RWPE1 (cell line): ENCODE measurements at places on chromosomes 2 and 18.

GRCh38 chr18:54069729-54070128, 154.7 kb downstream of the MBD2 start:
- no peak for DNase-seq

- no peak for DNase-seq
Measured at GRCh38 chr18:13303756-13304364, 85.3 kb downstream of the LDLRAD4 start.

- peak; percentile 88 for DNase-seq
Measured at GRCh38 chr2:218397820-218398436, 1.7 kb upstream of the CTDSP1 start.

GRCh38 chr2:108616318-108616717, 82.0 kb downstream of the LIMS1 start:
- no peak for DNase-seq

GRCh38 chr2:24360050-24360962, at the start of gene ITSN2:
Gene ITSN2, minus strand, starts transcription at chr2:24360536. Its CDS starts 32,454 bp downstream, at chr2:24328082.
- DNase-seq, result peak; percentile 62

DNA sequence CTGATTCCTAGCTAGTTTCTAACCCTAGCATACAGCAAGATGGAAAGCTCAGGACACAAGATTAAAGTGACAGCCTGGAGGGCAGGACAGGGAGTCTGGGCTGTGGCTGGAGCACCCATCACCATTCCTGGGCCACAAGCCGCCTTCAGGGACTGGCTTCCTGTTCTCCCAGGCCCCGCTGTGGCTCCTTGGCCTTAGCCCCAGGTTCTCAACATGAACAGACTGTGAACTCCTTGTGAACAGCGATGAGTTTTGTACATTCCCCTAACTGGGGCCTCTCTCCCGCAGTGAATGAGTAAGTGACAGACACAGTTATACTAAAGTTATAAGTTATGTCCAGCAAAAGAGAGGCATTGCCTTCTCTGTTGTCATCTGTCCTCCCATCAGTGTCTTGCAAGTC, 35.9 kb upstream of the SLC14A1 start:
- DNase-seq, result no peak

GRCh38 chr2:212426637-212427412, 111.8 kb downstream of the ERBB4 start:
- DNase-seq, result no peak

GRCh38 chr2:25981596-25982272, 563 bp downstream of the KIF3C start:
- DNase-seq, result no peak

- DNase-seq, result no peak
Measured at GRCh38 chr2:12167525-12168317, 421.3 kb downstream of the LPIN1 start.

GRCh38 chr2:201320701-201321100, 36.4 kb downstream of the FLACC1 start:
- no peak for DNase-seq

GRCh38 chr18:26506012-26506411, 42.3 kb downstream of the KCTD1 start:
- DNase-seq, result no peak

DNA sequence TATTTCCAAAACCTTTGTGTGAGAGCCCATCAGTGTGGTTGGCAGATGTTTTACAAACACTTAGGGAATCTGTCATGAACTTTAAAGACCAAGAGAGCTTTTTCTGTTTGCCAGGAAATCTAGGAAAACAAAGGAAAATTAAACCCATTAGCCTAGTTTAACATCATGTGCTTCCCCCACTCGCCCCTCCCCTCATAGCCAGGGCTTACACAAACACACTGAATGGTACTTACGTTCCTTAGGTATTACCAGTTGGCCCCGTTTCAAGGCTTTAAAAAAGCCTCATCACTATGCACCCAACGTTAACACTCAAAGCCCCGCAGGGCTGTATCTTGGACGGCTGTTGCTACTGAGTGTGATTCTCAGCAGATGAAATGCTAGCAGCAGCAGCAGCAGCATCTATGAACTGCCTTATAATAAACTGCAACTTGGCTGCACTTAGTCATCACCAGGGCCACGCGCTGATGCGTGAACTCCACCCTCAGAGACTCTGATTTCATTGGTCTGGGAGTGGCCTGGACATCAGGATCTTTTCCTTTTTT, 20.1 kb upstream of the TTC39C start:
- peak; percentile 75 for DNase-seq

GRCh38 chr2:145316496-145316895, 796.6 kb upstream of the ZEB2 start:
- no peak for DNase-seq

- no peak for DNase-seq
Measured at GRCh38 chr18:2960983-2961696, 51.8 kb downstream of the LPIN2 start.

- no peak for DNase-seq
Measured at GRCh38 chr2:128454980-128455720, 136.5 kb upstream of the HS6ST1 start.

DNA sequence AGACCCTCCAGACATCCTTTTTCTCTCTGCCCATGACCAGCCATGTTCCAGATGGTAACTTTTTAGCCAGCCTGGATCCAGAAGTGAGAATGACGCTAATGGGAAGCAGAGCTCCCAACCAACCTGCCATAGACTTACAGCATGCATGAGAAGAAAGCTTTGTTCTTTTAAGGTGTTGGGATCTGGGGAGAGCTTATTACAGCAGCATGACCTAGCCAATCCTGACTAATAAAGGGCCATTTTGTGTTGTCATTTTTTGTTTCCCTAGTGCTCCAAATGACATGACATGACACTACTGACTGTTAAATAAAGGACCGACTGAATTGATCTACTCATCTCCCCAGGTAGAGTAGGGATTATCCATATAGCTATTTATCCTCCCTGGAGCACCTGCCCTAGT, 5.2 kb upstream of the PRKCE start:
- DNase-seq, result no peak

GRCh38 chr2:151718247-151718646, 16.0 kb downstream of the NEB start:
- no peak for DNase-seq

DNA sequence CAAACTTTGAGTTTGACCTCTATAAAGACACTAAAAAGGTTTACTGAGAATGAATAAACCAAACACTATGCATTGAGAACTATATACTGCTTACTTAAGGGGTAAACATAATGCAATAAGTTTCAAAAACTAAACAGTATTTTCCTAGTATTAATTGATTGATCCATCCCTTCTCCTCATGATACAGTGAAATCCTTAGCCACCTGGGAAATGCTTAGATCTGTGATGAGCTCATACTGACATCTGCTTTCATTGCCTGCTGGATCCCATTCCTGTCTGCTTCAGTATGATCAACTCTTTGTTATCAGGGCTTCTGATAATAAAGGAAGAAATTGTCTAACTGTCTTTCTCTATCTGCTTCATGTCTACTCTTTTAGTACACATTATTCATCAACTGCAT, 74.9 kb upstream of the UBE2E3 start:
- DNase-seq, result no peak

DNA sequence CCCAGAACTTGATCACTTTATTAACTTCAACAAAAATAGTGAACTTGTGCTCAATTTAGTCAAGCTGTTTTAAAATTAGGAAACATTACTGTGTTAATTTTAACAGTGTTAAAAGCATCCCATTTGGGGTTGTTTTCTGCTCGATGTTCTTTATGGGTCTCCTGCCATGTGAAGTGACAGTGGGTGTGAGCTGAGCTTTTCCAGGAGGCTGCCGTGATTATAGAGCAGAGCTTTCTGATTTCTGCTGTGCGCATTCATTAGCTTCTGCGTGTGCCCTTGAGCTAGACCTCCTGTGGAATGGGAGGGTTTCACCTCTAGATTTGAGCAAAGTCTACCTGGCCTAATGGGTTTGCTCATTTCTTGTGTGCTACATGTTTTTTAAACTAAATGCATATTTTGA, 121.5 kb downstream of the WDSUB1 start:
- no peak for DNase-seq

DNA sequence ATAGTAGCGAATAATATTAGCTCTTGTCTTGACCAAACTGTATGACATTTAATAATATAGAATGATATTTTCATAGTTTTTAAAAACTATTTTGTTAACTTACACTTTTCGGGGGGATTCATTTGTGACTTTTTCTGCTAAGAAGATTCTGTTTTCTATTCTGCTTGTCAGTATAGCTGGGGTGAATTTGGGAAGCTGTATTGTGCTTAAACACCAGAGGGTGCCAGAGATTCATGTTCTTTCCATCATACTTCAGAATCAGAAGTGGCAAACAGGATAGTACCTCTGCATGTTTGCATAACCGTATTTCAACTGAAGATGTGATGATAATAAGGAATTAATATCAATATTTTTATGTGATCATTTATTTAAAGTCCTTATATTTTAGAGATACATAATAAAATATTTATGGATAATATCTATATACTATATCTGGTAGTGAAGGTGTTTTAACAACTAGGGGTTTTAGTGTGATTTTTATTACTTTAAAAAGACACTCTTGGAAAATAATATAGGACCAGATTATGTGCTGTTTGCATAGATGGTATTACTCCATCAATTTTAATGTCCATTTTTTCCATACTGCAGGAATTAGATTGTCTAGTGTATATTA, 81.0 kb downstream of the TAF4B start:
- DNase-seq, result peak; percentile 33

- DNase-seq, result no peak
Measured at GRCh38 chr18:46037512-46038305, 34.4 kb downstream of the PSTPIP2 start.

GRCh38 chr2:207230261-207231105, 64.7 kb upstream of the KLF7 start:
- peak; percentile 23 for DNase-seq

GRCh38 chr2:6352906-6353515, 512.7 kb downstream of the CMPK2 start:
- DNase-seq, result peak; percentile 13

DNA sequence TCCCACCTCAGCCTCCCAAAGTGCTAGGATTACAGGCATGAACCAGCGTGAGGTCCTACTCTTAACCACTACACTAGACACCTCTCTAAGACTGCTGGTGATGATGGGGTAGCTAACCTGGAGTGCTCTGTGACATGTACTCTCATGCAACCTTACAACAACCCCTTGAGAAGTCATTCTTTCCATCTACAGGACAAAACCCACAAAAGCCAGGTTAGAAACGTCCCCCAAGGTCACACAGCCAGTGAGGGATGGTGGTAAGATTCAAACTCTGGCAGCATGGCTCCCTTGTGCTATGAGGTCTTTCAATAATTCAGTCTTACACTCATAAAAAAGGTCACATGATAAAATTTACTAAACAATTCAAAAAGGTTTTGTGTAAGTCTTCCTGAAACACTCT, 94.8 kb upstream of the SERTAD2 start:
- DNase-seq, result no peak

- no peak for DNase-seq
Measured at GRCh38 chr18:26448714-26449159, 99.6 kb downstream of the KCTD1 start.

DNA sequence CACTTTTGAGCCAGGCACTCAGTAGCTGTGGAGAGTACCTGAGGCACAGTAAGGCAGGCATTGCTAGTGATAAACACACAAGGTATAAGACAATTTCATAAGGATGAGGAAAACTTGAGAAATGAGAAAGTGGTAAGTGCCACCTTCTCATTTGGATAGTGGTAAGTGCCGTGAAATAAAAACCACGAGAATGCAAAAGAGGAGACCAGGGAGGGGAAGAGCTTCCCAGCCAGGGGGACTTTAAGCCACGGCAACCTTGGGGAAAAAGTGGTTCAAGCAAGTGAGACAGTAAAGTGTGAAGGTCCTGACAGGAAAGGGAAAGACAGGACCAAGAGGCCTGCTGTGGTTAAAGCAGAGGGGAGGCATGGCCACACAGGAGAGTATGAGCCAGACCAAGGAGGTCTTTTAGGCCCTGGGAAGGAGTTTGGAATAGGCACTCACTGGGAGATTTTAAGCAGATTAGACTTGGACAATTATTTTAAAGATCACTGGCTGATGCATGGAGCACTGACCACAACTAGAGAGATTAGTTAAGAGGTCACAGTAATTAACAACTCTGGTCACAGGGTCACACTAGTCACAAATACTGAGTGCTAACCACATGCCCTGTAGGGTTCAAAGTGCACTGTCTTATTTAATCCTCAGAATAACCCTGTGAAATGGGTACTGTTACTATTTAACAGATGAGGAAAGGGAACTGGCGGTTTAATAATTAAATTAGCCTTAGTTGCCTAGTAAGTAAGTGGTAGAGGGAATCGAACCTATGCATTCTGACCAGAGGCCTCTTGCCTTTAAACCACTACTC, 50.1 kb downstream of the THOC1 start:
- no peak for DNase-seq

GRCh38 chr2:62209427-62209991, 13.6 kb downstream of the B3GNT2 start:
- no peak for DNase-seq

- no peak for DNase-seq
Measured at GRCh38 chr2:218332920-218333645, 23.6 kb upstream of the CATIP start.

GRCh38 chr2:111946294-111947114, 48.1 kb downstream of the MERTK start:
- DNase-seq, result peak; percentile 88

DNA sequence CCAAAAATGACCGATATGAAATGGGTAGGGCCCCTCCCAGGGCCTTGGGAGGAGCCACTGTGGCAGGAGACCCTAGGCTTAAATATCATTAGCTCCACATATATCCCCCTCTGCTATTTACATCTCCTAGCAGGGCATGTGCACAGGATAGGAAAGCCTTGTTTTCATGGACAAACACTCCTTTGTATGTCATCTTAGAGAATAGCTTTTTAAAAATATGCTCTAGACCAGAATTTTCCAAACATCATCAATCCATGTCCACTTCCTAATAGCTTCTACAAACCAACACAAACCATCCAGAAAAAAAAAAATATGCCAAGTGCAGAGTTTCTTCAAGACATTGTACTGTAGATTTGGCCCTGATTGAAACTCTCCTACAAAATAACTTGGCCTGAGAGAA, 10.8 kb downstream of the DAPL1 start:
- no peak for DNase-seq

DNA sequence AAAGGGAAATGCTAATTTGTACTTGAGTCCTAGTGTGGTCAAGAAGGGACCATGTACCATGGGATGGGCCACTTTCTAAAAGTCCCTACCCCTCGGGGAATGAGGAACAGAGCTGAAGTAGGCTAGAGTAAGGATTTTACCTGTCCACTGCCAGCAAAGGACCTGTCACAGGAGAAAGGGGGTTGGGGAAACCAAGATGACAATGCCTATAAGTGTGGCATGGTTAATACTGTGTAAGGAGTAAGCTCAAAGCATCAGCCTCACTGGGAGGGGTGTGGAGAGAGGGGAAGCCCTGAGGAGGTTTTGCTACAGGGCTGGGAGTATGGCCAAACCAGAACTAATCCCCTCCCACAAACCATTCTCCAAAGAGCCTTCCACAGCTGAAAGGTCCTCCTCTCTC, 15.8 kb downstream of the GKN2 start:
- no peak for DNase-seq
